ENCODE measurements at places on chromosomes 2 and 18.

GRCh38 chr2:136029149-136029548, 43.7 kb upstream of the DARS1 start:
- no peak for DNase-seq

GRCh38 chr2:101469863-101470262, 5.0 kb downstream of the RFX8 start:
- DNase-seq: no peak

GRCh38 chr2:1140389-1141003, 189.8 kb downstream of the SNTG2 start:
- DNase-seq: no peak

DNA sequence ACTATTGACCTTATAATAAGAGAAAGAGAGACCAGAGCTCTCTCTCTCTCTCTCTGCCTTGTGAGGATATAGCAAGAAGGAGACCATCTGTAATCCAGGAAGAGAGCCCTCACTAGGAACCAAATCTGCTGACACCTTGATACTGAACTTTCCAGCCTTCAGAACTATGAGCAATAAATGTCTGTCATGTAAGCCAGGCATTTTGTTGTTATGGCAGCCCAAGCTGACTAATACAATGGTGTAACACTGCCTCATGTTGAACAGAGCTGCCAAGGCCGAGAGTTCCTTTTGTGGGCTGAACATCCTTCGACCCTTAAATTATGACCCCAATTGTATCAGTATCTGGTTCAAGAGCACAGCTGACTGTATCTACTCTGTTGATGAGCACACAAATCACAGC, 108.0 kb downstream of the LRRC30 start:
- no peak for DNase-seq

GRCh38 chr2:223465793-223466192, 136.4 kb downstream of the SCG2 start:
- no peak for DNase-seq

DNA sequence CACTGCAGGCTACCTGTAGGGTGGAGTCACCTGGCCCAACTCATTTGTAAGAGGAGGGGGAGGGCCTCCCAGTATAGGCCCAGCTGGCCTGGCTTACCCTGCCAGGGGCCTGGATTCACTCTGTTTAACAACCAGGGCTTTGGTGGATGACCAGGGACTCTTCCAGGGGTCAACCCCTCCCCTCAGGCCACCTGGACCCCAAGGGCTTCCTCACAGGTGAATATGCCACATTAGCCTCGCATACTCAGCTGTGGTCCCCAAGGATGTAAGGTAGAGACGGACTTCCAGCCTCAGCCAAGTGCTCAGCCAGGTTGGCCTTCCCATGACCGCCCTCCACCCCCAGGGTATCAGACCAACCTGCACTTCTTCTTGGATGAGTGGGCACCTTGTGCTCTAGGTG, 8.8 kb upstream of the SH3RF3 start:
- no peak for DNase-seq

GRCh38 chr2:54422072-54422581, 34.0 kb upstream of the SPTBN1 start:
- DNase-seq: peak; percentile 17

DNA sequence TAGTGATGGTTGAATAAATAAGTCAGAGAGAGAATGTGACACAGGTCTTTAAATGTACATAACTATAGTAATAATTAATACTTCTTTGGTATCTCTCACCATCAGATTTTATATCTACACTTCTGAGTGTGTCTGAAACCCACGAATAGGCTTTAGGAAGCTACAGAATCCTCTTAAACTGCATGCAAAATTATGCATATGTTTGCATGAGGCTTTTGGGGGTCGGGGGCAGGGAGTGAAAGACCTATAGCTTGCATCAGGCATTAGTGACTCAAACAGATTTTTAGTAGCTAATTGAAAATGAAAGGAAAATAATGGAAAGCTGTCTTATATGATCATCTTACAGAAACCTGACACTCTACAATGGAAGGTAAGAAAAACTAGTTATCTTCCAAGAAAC, 14.9 kb downstream of the LRPPRC start:
- no peak for DNase-seq
